ENCODE measurements at places on chromosomes 16 and 17.

DNA sequence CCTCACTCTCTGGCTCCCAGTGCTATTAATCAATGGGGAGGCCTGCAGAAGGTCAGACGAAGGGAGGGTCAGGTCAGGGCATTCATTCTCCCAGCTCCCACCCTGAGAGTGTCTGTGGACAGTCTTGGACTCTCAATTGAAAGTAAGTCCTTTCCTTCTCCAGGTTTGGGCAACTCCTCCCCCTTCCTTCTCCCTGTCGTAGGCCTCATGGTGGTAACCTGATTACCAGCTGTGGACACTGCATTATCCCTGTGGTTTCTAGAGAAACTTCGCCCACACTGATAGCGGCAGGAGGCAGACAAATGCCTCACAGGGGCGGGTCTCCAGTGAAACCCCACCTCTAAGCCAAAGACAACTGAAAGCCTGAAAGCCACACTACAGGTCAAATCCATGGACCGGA is 57.7 kb upstream of the SLC25A19 start:
- DNase-seq = no peak

GRCh38 chr17:56810343-56810742 is 23.4 kb downstream of the C17orf67 start:
- DNase-seq = no peak

DNA sequence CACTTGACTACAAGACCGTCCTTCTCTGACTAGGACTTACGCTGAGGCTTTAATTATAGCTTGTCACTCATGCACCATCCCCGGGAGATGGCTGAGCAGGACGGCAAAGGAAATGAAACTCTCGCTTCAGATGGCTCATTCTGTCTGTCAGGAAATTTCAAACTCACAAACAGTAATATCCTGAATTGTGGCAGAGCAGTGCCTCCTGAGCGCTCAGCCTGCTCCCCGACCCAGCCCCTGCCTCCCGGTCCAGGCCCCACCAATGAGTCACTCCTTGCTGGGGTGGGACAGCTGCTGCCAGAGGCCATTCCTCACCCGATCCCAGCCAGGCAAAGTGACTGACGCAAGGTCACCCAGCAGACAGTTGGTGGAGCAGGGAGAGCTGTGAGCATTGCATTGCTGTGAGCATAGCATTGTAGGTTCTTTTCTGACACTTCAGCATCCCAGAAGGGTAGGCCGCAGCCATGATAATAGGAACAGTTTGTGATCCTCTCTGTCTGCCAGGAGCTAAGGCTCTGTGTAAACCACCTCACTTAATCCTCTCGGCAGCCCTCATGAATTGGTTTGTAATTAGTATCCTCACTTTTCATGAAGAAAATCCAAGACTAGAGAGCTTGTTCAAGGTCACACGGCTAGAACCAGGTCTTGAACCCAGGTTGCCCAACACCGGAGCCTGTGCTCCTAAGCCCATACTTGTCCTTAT is 20.9 kb downstream of the CCDC182 start:
- DNase-seq = no peak

DNA sequence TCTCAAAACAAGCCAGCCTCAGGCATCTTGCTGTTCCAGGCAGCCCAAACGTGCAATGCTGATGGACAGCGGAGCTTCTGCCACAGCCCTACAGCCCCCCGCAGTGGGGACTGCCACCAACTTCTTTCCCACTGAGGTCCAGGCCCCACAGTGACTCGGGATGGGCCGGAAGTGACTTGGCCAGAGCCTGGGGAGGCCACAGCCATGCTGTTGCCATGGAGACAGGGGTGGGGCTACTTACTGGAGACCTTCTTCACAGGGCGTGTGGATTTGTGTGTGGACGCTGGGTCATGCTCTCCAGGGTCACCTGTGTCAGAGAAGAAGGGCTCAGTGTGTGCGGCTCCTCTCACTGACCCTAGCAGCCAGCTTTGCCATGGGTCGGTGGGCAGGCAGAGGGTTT is 15.0 kb downstream of the TRIM25 start:
- no peak for DNase-seq

DNA sequence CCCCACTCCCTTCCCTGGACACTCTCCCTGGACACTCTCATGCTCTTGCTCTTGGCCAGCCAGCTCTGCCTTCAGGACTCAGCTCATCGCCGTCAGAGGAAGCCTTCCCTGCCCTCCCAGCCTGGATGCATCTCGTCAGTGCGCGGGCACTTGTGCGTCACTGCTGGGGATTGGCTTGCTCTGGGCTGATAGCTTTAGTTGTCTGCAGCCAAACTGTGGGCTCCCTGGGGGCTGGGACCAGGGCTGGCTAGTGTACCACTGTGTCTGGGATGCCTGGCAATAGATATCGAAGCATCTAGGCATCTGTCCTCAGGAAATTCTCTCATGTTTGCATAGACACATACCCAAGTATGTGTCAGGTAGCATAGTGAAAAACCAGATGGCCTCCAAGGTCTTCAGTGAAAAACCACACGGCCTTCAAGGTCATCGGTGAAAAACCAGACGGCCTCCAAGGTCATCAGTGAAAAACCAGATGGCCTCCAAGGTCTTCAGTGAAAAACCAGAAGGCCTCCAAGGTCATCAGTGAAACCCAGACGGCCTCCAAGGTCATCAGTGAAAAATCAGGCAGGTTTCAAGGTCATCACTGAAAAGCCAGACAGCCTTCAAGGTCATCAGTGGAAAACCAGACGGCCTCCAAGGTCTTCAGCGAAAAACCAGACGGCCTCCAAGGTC is 72.0 kb downstream of the CMIP start:
- no peak for DNase-seq

DNA sequence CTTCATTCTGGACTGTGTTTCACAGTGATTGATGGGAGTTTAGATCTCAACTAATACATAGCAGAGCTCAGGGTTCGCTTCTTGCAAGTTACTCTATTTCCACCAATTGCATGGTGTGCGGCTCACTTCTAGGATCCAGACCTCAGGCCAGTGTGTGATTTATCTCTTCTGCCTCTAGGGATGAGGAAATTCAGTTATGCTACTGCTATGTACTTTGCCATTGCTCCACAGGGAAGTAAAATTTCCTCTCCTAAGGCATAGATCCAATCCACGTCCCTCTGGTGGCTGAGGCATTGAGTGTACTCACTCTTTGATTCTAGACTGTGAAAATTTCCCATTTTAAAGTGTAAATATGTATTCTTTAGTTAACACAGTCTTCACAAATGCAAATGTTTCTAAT is 214.1 kb downstream of the HS3ST3B1 start:
- DNase-seq = no peak

DNA sequence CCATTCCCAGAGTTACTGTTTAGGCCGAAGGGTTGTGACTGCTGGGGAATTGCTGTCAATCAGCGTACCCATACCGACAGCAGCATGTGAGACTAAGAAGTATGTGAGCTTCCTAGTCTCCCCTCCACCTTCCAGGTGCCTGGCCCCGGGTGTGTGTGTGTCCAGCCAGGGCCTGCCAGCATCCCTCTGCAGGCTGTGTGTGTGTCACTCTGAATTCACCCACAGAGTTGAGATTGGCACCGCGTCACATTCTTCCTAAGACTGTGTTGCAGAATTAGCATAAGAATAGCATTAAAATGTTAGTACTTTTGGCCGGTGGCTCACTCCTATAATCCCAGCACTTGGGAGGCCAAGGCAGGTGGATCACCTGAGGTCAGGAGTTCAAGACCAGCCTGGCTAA is 31.8 kb downstream of the PRMT7 start:
- DNase-seq = no peak

GRCh38 chr17:61338000-61338798 is 61.4 kb upstream of the TBX2 start:
- no peak for DNase-seq

DNA sequence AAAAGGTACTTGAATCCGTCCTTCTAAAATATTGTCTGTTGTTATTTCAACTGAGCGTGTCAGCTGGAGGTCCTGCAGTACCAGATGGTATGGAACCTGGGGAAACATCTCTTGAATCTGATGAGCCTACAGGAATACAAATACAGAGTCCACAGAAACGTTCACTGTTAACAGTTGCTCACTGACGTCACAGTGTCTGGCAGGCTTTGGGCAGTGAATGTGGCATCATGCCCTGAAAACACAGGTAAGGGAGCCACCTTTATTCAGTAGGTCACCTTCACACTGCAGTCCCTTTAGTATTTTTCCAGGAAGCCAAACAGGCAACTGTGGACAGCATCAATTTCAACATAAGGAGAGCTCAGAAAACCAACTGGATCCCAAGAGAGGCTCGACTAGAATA is 56.1 kb downstream of the AMFR start:
- no peak for DNase-seq

- no peak for DNase-seq
Measured at GRCh38 chr17:5770441-5771270, 186.3 kb upstream of the NLRP1 start.

DNA sequence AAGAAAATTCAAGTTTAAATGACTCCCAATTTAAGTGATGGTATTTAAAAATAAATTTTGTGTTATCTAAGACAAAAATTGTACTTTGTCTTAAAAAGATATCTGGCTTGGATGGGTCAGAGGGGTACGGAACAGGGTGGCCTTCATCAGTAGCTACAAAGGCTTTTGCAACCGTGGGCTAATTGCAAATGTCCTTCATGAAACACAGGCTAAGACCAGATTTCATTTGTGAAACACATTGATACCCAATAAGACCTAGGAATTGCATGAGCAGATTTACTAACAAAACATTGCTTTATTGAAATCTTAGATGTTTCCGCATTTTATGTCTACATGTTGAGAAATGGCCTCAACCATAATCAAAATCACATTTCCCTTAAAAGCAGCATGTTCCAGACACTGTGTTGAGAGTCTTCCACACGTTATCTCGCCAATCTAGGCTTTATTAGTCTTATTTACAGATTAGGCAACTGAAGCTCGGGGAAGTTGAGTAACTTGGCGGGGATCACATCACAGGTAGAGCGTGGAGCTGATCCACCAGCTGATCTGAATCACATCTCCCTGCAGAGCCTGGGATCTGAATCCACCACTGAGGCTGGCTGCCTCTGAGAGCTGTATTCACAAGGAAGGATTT is 21.8 kb downstream of the FBXO39 start:
- DNase-seq = no peak

DNA sequence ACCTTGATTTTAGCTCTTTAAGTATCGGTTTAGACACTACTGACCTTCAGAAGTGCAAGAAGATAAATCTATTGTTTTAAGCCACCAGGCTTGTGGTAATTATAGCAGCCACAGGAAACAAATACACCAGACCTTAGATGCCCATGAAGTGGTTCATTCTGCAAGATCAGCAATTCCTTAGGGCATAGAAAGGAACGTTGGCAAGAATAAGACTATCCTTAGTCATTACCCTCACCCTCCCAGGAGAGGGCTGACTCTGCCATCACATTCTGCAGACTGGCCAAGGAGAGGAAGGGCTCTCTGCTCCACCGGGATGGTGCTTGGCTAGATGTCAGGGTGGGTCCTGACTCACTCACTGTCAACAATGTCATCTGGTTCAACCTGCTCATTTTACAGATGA is 14.1 kb upstream of the NDEL1 start:
- no peak for DNase-seq

DNA sequence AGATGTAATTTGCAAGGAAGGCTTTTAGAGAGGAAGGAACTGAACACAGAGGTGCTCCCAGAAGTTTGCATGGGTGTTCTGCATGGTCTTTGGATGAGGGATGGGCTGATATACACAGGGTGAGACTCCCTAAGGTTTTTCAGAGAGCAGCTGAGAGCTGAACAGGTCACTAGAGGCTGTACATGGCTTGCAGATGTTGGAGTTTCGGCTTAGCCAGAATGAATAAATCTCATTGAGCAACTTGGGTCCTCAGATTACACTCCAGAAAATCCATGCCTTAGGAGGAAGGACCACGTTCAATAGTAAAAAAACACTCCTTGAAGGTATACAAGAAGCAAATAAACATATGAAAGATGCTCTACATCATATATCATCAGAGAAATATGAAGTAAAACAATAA is 7.5 kb upstream of the ITGB3 start:
- no peak for DNase-seq

- DNase-seq = no peak
Measured at GRCh38 chr16:90083139-90083538, 6.0 kb upstream of the PRDM7 start.

DNA sequence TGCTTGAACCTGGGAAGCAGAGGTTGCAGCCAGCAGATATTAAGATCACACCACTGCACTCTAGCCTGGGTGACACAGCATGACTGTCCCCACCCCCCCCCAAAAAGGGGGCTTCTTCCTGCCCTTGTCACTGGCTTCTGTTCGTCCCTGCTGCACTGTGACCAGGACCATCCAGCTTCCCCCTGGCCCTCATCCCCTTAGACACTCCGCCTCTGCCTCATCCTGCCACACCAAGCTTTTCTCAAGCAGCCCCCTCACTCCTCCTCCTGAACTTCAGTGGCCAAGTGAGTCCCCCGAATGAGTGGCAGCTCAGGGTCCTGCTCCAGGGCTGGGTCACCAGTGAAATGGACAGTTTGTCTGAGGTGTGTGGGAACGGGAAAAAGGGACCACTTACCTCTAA is 177.3 kb downstream of the CPPED1 start:
- DNase-seq = no peak

DNA sequence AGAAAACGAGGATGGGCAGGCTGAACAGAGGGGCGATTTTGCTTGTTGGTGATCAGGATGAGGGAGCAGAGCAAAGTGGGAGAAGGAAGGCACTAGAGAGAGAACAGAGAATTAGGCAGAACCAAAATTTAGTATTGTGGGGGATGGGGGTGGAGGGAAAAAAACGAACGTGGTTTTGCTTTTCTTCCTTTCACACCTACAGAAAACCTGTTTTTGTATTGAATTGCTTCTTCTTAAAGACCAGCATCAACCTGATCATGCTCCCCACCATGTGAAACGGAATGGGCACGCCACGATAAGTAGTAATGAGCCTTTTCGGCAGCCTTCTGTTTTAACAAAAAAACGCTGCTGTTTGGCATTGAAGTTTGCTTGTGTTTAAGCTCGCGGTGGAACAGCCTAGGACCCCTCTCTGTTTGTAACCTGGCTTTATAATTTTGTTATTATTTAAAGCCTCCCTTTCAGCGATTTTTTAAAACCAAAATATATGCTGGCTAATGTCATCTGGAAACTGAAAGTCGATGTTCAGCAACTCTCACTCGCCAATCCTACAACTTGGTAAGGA is 36.8 kb downstream of the ERCC4 start:
- no peak for DNase-seq

DNA sequence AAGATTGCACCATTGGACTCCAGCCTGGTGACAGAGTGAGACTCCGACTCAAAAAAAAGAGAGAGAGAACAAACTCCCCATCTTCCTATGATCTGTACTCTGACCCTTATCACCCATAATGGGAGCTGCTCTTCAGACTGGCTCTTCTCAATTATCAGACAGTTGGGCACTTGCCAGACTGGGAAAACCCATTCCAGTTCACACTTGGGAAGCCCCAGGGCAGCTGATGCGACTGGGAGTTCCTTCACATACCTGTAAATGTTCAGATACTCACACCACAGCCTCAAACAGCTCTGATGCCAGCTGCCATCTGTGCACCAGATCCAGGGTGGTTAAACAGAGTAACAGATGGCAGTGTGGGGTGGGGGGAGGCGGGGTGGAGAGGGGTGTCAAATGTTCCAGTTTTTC is 23.8 kb upstream of the TMEM101 start:
- no peak for DNase-seq

All from thymus (tissue), 14 donors.